ENCODE measurements at places on chromosomes 16 and 17.
A peak's percentile ranks its signal among the peaks of the same experiment; 100 is the strongest.

DNA sequence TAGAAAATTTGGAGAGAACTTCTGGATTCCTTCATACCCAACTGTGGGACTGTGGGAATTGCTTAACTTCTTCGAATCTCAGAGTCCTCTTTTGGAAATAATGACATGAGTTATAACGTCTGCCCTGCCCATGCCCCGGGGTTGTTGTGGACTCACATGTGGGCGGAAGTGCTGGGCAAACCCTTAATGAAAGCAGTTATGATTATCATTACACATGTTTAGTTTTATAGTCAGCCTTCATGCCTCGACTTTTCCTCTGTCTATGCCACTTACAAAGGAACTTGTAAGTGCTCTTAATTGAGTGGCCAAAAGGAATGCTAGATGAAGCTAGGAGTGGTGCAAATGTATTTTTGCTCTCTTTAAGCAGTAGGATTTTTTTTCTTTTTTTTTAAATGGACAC is 3.9 kb downstream of the KRT27 start:
- no peak for DNase-seq

GRCh38 chr16:77696149-77696548 is 26.2 kb upstream of the NUDT7 start:
- DNase-seq = no peak

GRCh38 chr17:79080349-79080748 is 5.7 kb downstream of the ENGASE start:
- DNase-seq = no peak

GRCh38 chr16:70508752-70509151 is 14.6 kb downstream of the COG4 start:
- DNase-seq = no peak

DNA sequence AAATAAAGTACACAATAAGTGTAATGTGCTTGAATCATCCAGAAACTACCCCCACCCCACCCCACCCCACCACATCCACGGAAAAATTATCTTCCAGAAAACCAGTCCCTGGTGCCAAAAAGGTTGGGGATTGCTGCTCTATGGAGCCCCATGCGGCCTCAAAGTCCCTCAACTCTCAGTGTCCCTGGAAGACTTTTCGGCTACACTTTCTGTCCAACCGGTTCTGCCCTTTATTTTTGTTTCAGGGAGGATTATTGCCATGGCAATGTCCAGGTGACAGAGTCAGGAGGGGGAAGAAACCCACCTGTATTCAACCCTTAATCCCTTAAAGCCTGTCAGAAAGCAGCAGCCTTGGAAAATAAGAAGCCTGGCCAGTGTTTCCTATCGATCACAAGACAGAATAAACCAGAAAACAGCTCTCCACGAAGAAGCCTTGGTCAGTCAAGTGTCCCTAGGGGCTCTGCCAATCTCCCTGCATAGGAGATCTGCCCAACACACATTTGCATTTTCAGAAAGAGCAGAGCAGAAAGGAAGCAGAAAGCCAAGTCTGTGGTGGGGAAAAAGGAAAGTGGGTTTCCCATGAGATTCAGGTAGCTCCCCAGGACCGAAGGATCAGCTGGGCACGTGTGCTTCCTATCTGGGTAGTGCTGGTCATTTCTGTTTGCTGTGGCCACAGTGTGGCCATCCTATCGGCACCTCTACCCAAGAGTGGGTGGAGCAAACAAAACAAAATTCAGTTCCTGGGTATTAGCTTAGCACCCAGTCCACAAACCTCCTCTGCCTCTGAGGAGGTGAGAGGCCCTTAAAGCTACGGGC is 342.7 kb downstream of the SOX9 start:
- no peak for DNase-seq

- DNase-seq = peak; percentile 39
Observed at GRCh38 chr17:8935191-8935590, 30.3 kb downstream of the PIK3R5 start.

- DNase-seq = no peak
Observed at GRCh38 chr17:77802811-77803220, 155.7 kb upstream of the TNRC6C start.

GRCh38 chr16:66154801-66155200 is 211.7 kb upstream of the CDH5 start:
- no peak for DNase-seq

- DNase-seq = peak; percentile 10
Observed at GRCh38 chr16:14249291-14250032, 178.3 kb downstream of the MRTFB start.

- DNase-seq = no peak
Observed at GRCh38 chr16:15610369-15610871, 32.5 kb downstream of the MARF1 start.

DNA sequence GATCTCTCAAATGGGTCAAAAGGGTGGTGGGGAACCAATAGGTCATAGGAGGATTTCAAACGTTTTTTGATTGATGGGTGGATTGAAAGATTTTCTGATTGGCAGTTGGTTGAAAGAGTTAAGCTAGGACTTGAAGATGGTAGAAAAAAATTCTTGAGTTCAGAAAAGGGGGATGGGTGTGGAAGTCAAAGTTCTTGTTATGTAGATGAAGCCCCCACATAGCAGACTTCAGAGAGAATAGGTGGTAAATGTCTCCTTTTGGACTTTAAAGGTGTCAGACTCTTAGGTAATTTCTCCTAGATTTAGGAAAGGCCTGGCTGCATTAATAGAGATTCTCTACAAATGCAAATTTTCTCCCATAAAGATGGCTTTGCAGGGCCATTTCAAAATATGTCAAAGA is 163.3 kb downstream of the HS3ST4 start:
- DNase-seq = no peak

GRCh38 chr17:49297141-49297540 is 64.9 kb downstream of the ZNF652 start:
- DNase-seq = no peak

DNA sequence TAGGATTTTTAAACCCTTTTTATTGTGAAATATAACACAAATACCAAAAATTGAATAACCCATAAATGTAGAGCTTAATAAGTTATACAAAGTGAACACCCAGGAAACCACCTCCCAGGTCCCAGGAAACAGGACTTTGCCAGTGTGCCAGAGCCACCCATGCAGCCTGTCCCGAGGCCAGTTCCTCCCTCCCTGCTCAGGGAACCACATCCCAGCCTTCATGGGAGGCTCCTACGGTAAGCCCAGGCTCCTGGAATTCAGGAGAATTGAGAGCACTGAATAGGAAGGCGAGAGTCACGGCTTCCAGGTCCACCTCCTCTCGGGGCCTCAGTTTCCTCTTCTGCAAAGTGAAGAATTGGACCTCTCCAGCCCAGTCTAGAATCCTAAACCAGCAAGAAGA is 178.2 kb downstream of the TMEM132E start:
- no peak for DNase-seq

DNA sequence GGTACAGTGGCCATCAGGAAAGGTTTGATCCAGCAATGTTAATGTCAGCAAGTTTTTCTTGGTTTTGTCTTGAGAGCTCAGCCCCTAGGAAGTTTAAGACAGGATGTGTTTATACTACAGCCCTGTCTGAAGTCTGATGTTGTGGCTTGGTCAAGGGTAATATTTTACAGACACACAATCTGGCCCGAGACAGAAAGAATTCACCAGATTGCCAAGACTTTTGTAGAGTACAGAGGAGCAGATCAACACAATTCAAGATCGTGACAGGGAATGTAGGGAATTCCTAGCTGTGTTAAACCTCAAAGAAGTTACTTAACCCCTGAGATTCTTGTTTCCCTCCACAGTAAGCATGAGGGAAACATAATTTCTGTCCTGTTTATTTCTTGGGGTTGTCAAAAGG is 63.1 kb downstream of the SHISA9 start:
- no peak for DNase-seq

DNA sequence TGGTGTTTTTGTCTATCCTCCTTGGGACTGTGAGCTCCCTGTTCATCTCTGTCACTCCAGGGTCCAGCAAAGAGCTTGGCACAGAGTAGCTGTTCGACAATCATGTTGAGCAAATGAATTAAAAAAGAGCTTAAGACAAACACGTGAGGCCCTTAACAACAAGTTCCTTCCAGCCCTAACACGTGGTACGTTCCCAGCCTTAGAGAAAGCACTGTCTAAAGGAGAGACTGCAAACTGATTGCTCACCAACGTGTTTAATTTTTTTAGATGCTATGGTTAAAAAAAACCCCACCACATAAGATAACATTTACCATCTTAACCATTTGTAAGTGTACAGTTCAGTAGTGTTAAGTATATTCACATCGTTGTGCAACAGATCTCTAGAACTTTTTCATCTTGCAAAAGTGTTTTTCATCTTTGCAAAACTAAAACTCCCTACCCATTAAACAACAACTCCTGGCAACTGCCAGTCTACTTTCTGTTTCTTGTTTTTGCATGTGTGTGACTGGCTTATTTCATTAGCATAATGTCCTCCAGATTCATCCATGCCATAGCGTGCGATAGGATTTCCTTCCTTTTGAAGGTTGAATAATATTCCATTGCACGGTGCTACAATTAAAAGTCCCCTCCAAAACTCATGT is 28.2 kb downstream of the LAT start:
- no peak for DNase-seq

GRCh38 chr17:44345454-44346026 is 438 bp downstream of the GRN start:
- peak; percentile 71 for DNase-seq

- DNase-seq = no peak
Observed at GRCh38 chr16:53925107-53925410, 221.1 kb downstream of the FTO start.

DNA sequence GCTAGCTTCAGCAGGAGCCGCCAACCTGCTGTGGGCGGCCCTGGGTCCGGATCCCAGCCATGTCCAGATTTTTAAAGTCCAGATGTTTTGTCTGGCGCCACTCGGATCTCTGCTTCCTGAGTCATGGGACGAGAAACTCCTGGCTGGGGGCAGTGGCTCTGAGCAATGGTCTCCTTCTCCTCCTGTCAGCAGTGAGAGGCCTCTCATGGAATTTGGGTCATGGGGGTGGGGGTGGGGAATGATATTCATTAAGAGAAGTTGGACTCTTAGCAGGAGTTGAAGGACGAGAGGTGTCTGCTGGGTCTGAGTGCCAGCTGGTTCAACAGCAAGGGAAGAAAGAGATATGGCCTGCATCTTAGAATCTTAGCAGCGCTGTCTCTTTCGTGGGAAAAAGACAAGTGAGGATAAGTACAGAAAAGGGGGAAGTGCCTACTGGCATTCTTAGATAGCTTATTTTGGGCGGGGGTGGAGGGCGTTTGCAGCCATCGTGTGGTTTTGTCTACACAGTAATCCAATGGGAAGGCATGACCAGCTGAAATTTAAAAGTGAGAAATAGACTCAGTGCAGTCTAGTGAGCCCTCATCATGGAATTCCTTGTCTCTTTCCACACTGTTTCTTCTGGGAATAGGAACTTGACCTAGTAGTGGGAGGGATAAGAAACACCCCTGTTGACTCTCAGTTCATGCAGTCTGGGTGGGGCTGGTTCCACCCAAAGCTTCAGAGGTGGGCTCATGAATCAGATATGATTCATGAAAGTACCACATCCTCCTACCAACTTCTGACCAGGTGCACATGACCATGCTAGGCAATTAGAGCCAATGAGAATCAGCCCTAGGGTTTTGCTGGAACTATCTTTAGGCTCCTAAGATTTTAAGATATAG is 80.5 kb downstream of the MYH13 start:
- DNase-seq = no peak

- DNase-seq = no peak
Observed at GRCh38 chr17:40791111-40791510, 8.6 kb downstream of the KRT28 start.

DNA sequence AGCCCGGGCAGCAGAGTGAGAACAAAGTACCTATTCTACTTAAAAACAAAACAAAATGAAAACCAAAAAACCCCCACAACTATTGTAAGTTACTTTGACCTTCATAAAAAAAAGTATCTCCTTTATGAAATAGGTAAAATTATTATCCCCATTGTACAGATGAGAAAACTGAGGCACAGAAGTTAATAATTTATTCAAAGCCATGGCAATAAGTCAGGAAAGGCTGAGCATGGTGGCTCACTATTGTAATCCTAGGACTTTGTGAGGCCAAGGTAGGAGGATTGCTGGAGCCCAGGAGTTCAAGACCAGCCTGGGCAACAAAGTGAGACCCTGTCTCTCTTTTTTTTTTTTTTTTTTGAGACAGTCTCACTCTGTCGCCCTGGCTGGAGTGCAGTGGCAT is 30.5 kb downstream of the FCSK start:
- no peak for DNase-seq

GRCh38 chr17:21177401-21177800 is 36.6 kb downstream of the TMEM11 start:
- DNase-seq = no peak

DNA sequence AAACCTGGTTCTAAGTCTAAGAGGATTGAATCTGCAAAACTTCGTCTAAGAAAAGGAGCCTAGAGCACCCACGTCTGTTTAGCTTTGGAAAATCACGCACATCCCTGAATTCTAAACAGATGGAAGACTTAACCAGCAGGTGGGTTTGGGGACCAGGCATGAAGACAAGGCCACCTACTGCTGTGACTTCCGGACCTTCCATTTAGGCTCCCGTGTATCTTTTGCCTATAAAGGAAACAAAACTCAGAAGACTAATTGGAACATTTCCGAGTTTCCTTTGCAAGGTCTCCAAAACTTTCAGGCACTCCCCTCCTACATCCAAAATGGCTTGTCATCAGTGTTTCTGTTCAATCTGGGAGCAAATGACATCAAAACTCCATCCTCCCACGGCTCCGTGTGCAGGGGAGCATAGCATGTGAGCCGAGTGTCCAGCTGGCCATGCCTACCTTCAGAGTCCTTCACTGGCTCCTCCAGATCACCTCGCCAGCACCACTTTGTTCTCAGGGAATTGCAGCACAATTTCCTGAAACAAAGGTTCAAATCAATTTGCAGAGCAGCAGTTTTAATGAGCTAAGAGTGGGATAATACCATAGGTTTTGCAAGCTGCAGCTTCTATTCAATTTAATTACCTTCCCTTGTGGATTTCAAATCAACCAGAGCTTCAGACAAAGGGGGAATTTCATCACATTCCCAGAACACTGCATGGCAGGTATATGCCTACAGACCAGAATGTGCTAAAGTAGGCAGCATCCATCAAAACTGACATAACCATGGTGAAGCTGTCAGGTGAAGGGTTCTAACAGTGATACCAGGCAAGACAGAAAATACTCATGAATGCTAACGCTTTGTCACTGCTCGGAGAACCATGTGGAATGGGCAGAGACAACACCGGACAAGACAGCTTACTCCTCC is 23.5 kb downstream of the CACNG1 start:
- peak; percentile 33 for DNase-seq

- DNase-seq = no peak
Observed at GRCh38 chr17:66829386-66829864, 5.5 kb upstream of the CACNG5 start.

DNA sequence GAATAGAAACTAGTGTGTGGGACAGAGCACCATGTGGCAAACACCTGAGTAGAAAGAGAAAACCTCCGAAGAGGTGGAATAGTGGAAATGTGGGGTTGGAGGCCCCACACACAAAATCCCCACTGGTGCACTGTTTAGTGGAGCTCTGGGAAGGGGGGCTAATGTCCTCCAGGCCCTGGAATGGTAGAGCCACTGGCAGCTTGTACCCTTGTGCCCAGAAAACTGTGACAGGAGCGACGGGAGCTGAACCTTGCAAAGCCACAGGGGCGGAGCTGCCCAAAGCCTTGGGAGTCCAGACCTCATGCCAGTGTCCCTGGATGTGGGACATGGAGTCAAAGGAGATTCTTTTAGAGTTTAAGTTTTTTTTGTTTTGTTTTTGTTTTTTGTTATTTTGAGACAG is 50.6 kb downstream of the RNF112 start:
- no peak for DNase-seq

All from stimulated activated effector memory CD8-positive, alpha-beta T cell treated with anti-CD3 and anti-CD28 coated beads, Interleukin-12 subunit alpha, Interleukin-12 subunit beta, amount 100 ng/mL, for 72 hours (primary cell).